ENCODE measurements at places on chromosomes 1 and 21.

DNA sequence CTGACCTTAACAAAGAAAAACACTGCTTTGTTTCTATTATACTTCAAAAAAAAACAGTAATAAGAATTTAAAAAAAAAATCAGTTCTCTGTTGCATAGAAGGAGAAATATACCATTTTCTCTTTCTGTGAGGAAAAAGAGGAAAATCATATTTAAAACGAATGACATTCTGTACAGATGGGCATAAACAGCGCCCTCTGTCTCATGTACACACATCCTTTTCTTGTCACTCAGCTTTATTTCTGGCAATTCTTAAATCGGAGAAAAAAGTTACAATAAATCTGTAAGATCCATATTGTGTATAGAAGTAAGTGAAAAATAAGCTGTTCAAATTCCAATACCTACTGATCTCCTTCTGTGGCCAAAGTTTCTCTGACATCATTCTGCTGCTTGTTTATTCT, 245.4 kb downstream of the SMYD3 start:
- no peak for DNase-seq

GRCh38 chr21:31161157-31161556, 122.9 kb upstream of the KRTAP19-8 start:
- DNase-seq, result peak; percentile 33

- DNase-seq, result no peak
Observed at GRCh38 chr1:35866991-35867390, 16.0 kb upstream of the AGO1 start.

DNA sequence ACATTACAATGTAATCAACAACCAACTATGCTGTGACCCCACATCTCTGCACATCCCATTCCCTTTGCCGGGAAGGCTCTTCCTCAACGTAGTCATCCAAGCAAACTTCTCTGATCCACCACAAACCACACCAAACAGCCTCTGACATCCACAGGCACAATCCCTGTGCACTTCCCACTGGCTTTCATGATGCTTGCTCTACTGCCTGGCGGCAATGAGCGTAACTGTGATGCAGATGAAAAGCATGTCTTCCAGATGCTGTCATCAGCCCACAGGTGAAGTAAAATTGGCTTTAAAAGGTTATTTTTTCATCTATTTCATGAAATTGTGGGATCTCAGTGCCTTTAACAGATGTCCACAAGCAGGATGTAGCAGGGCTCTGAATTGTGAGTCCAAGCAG, 635.2 kb downstream of the SMYD3 start:
- no peak for DNase-seq

- no peak for DNase-seq
Observed at GRCh38 chr1:10823000-10823401, 26.6 kb upstream of the CASZ1 start.

GRCh38 chr1:239006276-239006675, 380.1 kb upstream of the CHRM3 start:
- no peak for DNase-seq

GRCh38 chr1:3247521-3248121, 178.6 kb downstream of the PRDM16 start:
- no peak for DNase-seq

GRCh38 chr1:39321979-39322378, 117.5 kb downstream of the MACF1 start:
- no peak for DNase-seq

DNA sequence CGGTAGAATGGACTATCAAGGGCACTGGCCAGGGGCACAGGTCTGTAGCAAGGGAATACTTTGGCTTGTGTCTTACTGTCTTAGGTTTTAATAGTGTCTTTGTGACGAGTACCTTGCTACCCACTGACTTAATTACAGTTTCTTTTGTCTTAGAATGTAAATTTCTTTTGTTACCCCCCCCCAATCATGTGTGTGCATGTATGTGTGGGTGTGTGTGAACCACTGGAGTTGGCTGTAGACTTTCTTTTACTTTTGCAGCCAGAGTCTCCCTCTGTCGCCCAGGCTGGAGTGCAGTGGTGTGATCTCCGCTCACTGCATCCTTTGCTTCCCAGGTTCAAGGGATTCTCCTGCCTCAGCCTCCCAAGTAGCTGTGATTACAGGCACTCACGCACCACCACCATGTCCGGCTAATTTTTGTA, 61.8 kb upstream of the CLDN14 start:
- no peak for DNase-seq

GRCh38 chr1:216805233-216805632, 82.0 kb upstream of the ESRRG start:
- no peak for DNase-seq

DNA sequence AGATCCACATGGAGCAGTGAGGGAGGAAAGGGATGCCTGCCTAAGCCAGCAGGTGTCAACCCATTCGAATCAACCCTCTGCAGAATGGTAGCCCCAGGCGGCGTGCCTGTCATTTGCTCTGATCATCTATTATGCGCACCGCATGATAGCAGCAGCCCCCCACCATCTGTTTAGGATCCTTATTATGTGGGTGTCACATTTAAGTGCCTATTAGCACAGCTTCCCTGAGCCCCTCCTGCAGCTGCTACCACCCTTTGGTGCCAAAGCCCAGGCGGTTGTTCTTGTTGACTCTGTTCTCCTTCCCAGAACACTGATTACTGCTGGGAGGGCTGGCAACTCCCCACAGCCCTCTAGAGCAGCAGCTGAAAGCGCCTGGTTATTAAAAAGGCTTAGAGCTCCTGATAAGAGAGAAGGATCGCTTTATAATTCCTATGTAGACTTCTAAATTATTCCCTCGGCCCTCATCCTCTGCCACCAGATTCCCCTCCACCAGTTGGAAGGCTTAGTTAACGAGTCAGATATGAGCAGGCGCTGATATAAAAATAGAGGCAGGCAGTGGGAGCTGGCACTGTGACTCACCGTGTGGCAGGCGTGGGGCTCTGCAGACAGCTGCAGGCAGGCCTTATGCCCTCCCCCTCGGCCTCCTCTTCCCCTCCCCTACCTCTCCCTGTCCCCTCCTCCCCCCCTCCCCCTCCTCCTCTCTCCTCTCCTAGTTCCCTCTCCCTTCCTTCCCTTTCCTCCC, 23.0 kb downstream of the ACTA1 start:
- DNase-seq, result peak; percentile 14

DNA sequence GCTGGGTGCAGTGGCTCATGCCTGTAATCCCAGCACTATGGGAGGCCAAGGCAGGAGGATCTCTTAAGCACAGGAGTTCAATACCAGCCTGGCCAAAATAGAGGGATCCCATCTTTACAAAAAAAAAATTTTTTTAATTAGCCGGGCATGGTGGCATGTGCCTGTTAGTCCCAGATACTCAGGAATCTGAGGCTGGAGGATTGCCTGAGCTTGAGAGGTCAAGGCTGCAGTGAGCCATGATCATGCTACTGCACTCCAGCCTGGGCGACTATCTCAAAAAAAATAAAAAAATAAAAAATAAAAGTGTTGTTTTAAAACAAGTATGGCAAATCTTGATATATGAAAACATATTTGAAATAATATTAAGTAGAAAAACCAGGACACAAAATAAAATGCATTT, 44.4 kb upstream of the CACHD1 start:
- DNase-seq, result no peak

DNA sequence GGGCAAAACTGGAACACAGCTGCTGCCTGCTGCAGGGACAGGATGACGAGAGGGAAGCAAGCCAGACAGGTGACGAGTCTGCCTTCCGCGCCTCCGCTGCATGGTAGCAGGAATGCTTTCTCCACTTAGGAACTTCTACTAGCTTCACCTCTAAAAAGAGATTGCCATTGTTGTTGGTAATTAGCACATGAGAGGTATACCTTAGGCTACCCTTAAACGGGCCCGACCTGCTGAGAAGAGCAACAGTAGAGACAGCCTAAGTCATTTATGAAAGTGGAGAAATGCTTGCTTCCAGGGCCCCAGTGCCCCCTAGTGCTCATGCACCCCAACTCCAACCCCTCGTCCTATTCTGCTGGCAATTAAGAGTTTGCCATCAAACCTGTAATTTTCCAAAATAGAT, 96.9 kb upstream of the AKT3 start:
- DNase-seq, result peak; percentile 10

- DNase-seq, result peak; percentile 2
Observed at GRCh38 chr1:214018386-214019268, 30.9 kb downstream of the PROX1 start.

Data from stimulated activated CD4-positive, alpha-beta T cell treated with anti-CD3 and anti-CD28 coated beads, Interleukin-4, amount 100 ng/mL, for 4 hours (primary cell).